Stimulated activated CD8-positive, alpha-beta memory T cell treated with anti-CD3 and anti-CD28 coated beads, Interleukin-15, amount 100 ng/mL, for 48 hours (primary cell): ENCODE measurements at places on chromosomes 1 and 21.

DNA sequence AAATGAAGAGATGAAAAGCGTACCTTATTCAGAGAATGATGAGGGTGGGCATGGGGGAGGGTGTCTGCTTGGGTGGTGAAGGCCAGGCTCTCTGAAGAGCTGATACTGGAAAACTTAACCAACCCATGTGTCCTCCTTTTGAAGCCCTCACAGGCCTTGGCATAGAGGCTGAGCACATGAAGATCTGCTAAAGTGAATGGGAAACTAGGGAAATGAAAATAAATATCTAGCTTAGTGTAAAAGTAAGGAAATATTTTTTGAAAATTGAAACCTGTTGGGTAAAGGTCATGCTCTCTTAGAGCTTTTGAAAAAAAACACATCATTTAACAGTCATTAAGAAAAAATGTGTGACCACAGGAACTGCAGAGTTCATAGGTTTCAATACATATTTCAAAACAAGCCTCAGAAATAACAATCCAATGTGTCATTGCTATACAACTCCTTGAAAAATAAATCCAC is 40.5 kb upstream of the RALGPS2 start:
- DNase-seq: no peak

- no peak for DNase-seq
Measured at GRCh38 chr1:230572121-230573105, 69.9 kb upstream of the COG2 start.

GRCh38 chr1:159171688-159172501 is 480 bp downstream of the CADM3 start:
- no peak for DNase-seq

DNA sequence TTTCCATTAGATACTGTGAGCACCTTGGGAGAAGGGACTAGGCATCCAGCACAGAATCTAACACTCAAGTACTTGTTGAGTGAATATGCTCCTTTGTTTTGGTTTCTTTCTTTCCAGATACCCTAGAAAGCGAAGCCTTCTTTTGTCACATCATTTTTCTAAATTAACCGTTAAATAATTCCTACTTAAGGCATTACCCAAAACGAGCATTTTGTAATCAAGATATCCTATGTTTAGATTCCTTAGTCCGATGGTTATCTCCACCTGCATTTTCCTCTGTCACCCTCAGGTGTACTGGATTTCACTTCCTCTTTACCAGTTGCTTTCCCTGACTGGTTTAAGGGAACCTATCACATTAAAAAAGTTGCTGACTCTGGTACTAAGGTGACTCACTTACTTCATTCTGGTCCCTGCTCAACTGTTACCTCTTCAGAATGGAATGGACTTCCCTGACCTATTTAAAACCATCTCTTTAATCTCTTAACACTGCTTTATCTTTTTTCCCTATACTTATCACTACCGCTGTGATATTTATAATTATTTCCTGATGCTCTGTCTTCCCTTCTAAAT is 3.2 kb downstream of the B3GALNT2 start:
- no peak for DNase-seq

DNA sequence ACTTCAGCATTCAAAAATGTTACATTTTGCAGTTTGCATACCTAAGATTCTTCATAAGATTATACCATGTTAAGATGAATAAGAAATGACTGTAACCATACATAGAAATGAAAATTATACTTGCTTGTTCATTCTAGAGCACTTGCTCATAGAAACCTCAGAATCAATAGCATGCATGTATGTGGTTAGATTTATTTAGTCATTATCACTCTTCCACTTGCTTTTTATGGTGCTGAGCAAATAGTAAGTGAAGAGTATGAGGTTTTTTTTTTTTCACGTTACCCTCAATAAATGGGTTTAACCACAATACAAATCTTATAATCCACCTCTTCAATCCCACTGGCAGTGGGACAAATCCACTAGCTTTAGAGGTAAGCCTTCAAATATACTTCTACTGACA is 84.7 kb downstream of the LRRC53 start:
- no peak for DNase-seq

DNA sequence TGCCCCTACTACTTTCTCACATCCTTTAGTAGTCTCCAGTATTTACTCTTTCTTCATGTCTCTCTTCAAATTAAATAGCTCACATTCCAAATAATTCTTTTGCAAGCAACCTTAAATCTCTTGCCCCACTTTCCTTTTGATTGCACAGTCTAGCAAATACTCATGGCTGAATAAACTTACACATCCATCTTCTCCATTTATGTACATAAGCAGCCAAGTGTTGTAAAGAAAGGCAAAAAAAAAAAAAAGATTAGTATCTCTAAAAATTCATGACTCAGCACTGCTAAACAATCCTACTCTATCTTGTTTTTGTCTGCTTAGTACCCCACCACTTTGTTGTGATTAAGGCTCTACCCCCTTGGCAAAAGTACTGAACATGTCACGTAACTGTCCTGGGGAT is 42.6 kb downstream of the F13B start:
- no peak for DNase-seq

DNA sequence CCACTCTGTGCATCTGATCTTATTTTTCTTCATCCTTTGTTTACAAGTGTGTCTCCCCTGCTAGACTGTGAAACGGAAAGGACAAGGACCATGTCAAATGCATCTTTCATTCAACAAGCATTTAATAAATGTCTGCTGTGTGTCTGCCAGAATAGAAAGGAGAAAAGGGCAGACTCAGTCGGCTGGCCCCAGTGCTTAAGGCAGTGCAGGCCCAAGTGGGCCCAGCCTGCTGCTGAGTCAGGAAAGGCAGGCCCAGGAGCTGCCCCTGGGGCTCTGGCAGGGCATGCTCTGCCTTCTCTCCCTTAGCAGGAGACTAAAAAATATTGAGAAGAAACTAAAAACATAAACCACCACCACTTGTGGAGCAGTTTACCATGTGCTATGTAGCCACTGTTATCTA is 38.1 kb downstream of the PLEKHA6 start:
- no peak for DNase-seq

GRCh38 chr1:193539731-193540459 is 353.5 kb upstream of the B3GALT2 start:
- DNase-seq: no peak
